Fibroblast of skin of left biceps (primary cell): ENCODE measurements at places on chromosomes 12 and 14.

DNA sequence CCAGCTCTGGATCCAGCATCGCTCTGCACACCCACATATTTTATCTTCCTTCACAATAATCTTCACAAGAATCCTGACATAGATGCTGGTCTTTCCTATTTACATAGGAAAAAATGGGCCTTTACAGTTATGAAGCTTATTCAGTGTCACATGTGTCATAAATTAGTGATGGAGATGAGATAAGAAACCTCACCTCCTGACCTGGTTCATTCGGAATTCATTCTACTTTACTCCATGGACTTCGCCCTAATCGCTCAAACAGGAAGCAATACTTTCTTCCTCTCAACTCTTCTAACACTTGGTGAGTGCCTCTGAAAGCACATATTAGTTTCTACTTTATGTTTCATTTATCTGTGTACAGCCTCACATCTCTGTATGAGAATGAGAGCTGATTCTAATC is 12.0 kb upstream of the SINHCAF start:
- no peak for DNase-seq

DNA sequence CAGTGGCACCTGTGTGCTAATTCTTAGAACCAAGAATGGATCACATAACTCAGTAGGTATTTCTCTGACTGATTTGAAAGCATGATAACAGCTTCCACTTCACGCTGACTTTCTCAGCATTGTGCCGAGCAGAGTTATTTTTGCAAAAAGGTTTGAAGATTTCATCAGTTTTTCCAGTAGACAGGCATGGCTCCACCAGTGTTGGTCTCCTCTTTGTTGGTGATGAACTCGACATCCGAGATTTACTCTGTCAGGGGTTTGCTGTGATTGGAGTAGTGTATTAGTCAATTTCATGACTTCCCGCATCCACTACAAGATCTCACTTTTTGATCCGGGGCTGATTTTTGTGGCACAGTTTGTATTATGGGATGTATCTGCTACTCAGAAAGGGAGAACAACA is 85.3 kb downstream of the PRKCH start:
- DNase-seq: no peak

- DNase-seq: no peak
These were observed 1.4 kb upstream of the DIO3 start for GRCh38 chr14:101559624-101560533.

- DNase-seq: no peak
These were observed 254.7 kb upstream of the TBX3 start for GRCh38 chr12:114938487-114939210.

DNA sequence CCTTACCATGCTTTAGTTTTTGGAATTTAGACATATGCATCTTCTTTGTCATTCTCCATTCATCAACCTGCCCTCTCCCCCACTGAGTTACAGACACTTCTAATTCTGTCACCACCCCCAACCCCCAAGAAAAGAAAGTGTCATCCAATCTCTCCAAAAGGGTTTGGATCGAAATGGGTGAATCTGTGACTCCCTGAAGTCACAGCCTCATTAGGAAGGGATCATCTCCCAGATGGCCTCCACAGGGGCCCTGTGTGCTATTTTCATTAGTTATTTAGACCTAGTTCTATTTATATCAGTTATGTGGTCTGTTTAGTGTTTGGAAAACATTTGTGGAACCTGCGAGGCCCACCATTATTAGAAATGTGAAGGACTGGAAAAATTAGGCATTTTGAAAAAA is 191.0 kb upstream of the ATP2B1 start:
- DNase-seq: no peak

DNA sequence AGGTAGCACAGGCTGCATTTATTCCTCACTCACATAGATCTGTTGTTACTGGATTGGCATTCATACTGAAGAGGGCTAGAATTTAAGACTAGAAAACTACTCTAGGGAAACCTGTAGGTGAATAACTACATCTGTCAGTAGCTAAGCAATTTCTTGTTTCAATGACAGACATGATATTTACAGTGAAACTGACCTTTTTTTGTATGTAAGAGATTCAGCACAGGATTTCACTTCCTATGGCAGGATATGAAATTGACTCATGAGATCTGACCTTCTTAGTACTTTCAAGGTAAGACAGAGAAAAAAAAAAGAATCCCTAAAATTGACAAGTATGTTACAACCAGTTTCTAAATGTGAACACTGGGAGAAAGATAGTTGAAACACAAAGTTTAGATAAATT is 189.8 kb upstream of the SLC16A7 start:
- no peak for DNase-seq

- no peak for DNase-seq
These were observed 31.1 kb downstream of the ATF7 start for GRCh38 chr12:53594897-53595615.

GRCh38 chr14:90699016-90699415 is 117.2 kb downstream of the TTC7B start:
- DNase-seq: no peak

DNA sequence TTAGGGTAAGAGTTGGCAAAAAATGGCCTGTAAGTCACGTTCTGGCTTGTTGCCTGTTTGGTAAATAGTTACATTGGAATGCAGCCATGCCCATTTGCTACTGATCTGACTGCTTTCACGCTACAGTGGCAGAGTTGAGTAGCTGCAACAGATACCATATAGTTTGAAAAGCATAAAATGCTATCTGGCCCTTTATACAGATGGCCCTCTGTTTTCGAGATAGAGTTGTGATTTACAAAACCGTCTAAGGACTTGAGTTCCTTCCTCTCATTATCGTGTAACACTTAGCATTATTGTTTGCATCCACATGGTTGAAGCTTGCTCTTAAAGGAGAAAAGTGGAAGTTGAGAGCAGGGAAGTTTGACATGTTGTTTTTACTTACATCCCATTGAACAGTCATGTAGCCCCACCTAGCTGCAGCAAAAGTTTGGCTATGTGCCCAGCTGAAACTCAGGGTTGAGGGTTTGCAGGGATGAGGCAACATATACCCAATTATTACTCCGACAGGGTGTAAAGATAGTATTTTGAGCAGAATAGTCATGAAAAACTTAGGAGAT is 11.3 kb upstream of the SCFD1 start:
- peak; percentile 40 for DNase-seq

- no peak for DNase-seq
These were observed 189.1 kb downstream of the PIWIL1 start for GRCh38 chr12:130526813-130527212.

DNA sequence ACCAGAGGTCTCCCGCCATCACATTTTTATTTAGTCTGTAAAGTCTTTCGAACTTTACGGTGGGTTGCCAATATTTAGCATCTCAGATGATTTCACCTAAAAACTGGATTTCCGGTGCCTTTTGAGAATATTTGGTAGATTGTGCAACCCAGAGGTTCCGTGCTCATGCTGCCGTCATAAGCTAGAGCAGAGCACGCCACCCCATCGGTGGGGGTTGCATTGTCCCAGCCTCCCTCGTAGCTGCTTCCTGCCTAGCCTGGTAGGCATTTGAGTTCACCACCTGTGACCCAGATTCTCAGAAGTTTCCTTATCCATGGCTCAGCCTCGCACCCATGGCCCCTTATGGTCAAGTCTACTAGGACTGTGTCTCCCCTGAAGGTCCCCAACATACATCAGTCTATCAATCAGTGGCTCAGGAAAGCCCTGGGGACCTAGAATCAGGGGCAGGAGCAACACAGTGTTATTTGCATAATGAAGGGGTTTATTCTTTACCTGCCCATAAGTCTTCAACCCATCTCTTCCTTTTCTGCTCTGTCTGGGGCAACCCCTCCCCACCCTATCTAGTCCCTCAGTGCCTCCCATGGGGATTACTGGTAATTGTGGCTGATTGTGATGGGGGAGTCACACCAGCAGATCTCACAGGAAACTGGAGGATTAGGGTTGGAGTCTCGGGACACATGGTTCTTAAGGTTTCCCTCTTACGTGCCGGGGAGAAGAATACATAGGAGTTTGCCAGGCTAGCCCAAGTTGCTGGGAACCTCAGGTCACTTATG is 152.3 kb downstream of the PHETA1 start:
- DNase-seq: no peak

GRCh38 chr14:38646391-38646790 is 390.5 kb upstream of the CLEC14A start:
- DNase-seq: no peak

GRCh38 chr12:116247377-116247776 is 30.1 kb downstream of the MED13L start:
- DNase-seq: peak; percentile 53

- DNase-seq: no peak
These were observed 442.2 kb downstream of the SLC6A15 start for GRCh38 chr12:84470361-84470760.

- DNase-seq: no peak
These were observed 3.5 kb upstream of the OR10P1 start for GRCh38 chr12:55633151-55633550.
